ENCODE measurements at places on chromosomes 5 and 9. TPM values are rescaled to one million over a fixed set of nuclear protein-coding genes. Genes with fewer than 3 reads are reported as not detected.

NDST1 gene
- polyA plus RNA-seq: 48.2 TPM

DNA sequence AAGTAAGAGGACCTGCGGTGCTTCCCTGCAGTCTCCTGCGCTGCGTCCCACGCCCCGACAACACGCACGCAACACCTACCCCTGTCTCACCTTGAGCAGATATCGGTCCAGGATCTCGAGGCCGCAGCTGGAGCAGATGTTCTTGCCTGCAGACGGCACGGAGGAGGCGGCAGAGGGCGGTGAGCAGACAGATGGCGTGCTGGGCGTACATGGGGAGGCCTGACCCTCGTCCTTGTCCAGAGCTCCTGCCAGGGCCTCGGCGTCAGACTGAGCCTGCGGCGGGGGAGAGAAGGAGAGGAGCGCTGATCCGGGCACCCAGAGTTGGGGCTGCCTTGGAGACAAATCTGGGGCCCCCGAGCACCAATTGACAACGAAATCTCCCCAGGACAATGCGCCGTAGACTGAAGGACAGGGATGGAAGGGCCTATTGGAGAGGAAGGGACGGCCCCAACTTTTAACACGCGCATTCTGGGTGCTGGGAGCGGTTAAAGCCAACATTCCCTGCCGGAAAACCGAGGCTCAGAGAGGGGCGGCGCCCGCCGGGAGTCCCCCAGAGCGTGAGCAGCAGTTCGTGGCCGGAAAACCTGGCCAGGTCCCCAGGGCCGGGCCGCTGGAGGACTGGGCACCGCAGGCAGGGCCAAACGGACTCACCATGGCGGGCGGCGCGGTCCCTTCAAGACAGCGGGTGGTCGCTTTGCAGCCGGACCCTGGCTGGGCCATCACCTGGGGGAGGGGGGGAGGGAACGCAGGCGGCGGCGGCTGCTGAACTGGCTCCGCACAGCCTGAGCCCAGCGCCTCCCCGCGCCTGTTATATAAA is 1.8 kb downstream of the LHX6 start:
- no peak for DNase-seq

DNA sequence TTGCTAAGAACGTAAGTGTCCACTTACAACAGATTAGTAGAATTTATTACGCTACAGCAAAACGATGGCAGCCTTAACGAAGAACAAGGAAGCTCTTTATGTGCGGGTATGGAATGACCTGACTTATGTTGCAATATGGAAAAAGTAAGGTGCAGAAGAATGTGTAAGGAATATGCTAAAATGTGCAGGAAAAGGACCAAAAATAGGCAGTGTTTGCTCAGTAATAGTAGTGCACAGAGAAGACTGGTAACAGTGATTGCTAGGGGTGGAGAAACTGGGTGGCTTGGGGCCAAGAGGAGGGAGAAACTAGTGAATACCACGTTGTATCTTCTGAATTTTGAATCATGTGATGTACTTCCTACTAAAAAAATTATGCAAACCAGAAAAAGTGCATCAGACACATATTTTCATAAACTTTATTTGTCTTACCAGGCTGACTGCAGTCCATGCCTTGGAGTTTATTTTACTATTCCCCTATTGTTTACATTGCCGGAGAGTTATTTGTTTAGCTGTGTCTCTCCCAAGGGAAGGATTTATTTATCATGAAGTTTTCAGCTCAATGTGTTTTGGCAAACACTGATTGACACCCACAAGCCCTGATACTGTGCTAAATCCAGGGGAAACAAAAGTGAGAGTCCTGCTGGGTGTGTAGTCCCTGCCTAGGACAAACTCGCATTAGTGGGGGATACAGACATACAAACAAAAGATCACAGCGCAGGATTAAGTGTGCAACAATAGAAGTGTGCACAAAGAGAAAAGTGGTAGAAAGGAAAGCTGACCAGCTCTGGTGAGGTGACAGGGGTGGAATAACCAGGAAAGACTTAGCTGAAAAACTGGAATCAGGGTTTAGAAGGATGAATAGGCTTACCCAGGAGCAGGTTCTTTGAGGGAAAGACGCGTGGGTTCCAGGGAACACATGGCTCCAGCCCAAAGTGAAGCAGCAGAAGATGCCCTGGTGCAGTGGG is 34.0 kb upstream of the ZNF484 start:
- DNase-seq: peak; percentile 14

GRCh38 chr5:157651623-157652376 is 438 bp downstream of the SOX30 start:
- DNase-seq: peak; percentile 59

GRCh38 chr5:58085800-58086199 is 374.1 kb downstream of the PLK2 start:
- DNase-seq: no peak

- DNase-seq: no peak
These were observed 321.6 kb upstream of the ITGA1 start for GRCh38 chr5:52466113-52466512.

DNA sequence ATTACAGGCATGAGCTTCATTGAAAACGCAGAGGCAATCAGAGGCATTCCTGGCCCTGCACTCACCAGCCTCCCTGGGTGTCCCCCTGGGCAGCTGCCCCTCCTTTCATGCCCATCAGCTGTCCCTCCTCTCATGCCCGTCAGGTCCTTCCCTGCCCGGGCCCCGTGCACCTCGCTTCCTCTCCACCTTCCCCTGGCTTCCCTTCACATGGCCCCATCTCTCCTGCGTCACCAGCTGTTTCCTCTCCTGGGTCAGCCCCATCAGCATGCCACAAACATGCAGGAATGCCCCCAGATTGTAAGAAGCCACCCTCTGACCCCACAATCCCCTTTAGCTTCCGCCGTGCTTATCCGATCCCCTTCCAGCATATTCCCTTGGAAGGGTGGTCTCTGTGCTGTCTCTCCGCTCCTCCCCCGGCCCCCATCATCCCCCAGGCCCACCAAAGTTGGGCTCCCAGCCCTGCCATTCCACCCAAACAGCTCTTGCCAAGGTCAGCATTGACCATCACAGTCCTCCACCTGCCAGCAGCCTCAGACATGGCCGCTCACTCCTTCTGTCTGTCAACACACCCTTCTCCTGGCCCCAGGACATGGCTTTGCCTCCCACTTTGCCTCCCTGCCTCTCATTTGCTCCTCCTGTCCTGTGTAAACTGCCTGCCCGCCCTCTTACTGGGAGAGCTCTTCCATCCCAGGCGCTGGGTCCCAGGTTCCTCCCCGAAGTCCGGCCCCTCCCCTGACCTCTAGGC is 98.6 kb upstream of the IER5L start:
- DNase-seq: no peak

GRCh38 chr5:139761057-139761450 is 34.6 kb upstream of the PSD2 start:
- no peak for DNase-seq
